Ascending aorta (tissue), 2 donors: ENCODE measurements at places on chromosomes 4 and X.
A peak's percentile ranks its signal among the peaks of the same experiment; 100 is the strongest.

- DNase-seq, result no peak
Observed at GRCh38 chrX:39137363-39137954, 336.2 kb downstream of the MID1IP1 start.

- no peak for DNase-seq
Observed at GRCh38 chr4:162274354-162274753, 110.6 kb upstream of the FSTL5 start.

- DNase-seq, result no peak
Observed at GRCh38 chrX:136202889-136203288, 48.3 kb downstream of the MAP7D3 start.

GRCh38 chrX:20361890-20362262 lies 95.2 kb upstream of the RPS6KA3 start:
- no peak for DNase-seq

GRCh38 chrX:97597954-97598353 lies 714.2 kb downstream of the RPA4 start:
- DNase-seq, result no peak

DNA sequence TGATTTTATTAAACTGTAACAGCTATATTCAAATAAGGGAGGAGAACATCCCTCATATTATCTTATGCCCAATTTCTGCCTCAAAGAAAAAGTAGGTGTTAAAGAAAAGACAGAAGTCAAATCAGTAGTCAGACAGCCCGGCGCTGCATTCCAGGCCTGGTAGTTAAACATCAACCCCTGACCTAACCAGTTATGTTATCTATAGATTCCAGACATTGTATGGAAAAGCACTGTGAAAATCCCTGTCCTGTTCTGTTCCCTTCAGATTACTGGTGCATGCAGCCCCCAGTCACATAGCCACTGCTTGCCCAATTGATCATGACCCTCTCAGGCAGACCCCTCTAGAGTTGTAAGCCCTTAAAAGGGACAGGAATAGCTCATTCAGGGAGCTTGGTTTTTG lies 269.9 kb upstream of the GALNT7 start:
- DNase-seq, result no peak

GRCh38 chr4:6953751-6954380 lies 44.2 kb downstream of the TBC1D14 start:
- no peak for DNase-seq

GRCh38 chr4:177895136-177895535 lies 452.9 kb upstream of the AGA start:
- DNase-seq, result no peak

DNA sequence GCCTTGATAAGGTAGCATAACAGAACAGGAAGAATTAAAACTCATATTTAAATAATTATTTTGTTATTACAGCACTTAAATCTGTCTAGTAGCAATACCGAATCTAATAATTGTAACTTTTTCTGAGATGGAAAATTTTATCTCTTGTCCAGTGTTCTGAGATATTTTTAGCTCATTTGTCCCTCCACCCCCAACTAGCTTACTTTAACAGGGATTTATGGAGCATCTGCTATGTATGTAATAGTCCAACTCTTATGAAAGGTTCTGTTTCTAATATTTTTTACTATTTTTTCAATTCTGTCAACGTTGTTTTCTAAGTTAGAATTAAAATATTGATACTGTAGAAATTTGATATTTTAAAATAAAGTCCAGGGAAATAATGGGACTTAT lies 38.2 kb upstream of the NUDT6 start:
- no peak for DNase-seq

DNA sequence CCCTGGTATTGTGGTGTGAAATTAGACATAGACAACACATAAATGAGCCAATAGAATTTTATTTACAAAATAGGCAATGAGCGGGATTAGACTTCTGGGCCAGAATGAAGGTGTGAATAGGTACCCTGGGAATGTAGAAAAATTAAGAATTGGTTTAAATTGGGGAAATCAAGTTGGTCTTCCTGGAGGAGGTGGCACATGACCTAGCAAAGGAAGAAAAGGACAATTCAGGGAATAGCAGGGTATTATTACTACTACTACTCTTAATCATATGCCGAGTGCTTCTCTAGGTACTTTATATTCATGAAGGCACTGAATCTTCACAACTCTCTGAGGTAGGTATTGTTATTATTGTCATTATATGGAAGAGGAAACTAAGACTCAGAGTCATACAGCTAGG lies 202.1 kb downstream of the LHFPL1 start:
- DNase-seq, result no peak

DNA sequence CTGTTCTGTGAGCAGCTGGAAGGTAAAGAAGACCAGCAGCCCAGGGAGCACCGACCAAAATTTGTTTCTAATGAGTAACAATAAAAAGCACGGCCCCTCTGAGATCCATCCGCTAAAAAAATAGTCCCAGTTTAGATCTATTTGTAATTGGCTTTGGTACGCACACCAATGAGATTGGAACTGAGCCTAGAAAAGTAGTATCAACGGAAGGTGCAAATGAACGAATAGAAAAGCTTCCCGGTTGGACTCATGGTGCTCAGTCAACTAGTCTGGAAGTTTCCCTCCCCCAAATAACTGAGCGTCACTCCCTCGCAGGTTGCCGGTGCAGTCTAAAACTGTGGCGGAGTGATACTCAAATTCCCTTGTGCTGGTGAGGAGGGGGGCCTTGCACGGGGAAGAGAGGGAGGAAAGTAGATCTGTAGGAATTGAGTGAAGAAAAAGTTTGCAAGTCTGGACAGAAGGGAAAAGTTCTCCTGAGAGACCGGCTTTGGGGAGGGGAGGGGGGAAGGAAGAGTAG lies at the start of gene COL4A5:
TSS of gene COL4A5 (plus strand) at position 413 of the 517 bp plus-strand sequence. CDS start 288 bp downstream, outside the sequence.
- DNase-seq, result peak; percentile 63

GRCh38 chr4:7812231-7812857 lies 127.3 kb downstream of the AFAP1 start:
- no peak for DNase-seq

DNA sequence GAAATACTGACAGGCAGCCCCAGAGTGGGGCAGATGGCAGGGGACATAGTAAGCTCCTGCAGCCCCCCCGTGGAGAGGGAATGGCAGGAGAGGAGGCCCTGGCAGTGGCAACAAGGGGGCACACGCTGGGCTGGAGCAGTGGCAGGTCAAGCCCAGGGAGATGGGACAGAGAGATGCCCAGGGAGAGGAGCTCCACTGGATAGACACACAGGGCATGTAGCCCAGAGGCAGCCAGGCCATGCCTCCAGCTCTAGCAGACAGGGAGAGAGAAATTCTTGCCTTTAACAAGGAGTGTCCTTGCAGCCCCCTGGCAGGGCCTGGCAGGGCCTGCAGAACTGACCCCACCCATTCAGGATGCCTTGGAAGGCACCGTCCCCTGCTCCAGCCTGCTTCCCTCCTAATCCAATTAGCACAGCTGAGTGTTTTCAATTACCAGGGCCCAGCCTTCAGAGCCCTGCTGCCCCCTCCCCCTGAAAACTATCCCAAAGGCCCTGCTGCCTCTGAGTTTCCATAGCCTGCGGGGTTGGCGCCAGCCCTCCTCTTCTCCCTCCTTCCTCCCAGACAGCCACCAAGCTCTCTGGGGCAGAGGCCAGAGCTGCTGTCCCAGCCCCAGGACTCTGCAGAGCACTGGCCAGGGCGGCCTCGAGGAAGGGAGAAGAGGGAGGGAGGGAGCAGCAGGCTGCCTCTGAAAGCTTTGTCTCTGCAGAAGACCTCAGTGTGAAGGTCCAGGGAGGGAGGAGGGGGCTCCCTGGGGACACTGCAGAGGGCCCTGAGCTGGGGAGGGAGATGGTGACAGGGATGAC lies 12.5 kb downstream of the L1CAM start:
- no peak for DNase-seq

- no peak for DNase-seq
Observed at GRCh38 chr4:159077702-159078495, 25.0 kb upstream of the RAPGEF2 start.

DNA sequence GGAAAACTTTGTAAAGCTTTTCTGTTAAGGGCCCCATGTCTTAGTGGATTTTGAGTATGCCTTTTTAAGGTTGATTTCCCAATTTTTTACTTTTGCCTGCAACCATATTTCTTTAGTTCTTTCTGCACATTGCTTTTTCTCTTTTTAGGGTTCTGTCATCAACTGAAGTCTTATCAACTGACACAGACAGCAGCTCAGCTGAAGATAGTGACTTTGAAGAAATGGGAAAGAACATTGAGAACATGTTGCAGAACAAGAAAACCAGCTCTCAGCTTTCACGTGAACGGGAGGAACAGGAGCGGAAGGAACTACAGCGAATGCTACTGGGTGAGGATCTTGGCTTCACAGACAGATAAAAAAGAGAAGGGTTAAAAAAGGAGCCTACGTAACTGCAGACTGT lies 27.8 kb downstream of the TAF1 start:
- DNase-seq, result no peak

- no peak for DNase-seq
Observed at GRCh38 chrX:32483534-32484136, 727.7 kb downstream of the DMD start.

GRCh38 chr4:1579901-1580691 lies 104.0 kb downstream of the FAM53A start:
- peak; percentile 95 for DNase-seq

GRCh38 chrX:41596596-41596995 lies 92.2 kb upstream of the GPR34 start:
- DNase-seq, result no peak

- DNase-seq, result peak; percentile 52
Observed at GRCh38 chrX:68719181-68719903, 71.9 kb downstream of the STARD8 start.

DNA sequence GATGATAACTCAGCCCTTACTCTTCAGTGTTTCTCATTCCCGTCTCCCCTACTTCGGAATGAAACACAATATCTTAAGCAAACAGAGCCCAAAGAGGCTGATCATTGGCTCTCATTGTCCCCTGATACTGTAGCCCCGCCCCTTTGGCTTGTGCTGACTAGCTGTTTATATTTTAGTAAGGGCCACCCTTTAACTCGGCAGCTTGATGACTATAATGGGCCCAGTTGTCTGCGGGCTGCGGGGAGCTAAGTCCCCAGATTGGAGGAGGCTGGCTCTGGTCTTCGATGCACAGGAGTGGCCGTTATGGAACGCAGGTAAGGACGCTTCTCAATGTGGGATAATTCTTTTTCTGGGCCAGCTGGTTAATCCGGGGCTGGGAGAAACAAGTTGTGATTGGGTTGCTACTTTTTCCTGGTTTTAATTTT lies at the start of gene TRIM2:
TSS of gene TRIM2 (plus strand) at position 197 of the 425 bp plus-strand sequence. CDS start at position 285, 88 bp downstream.
- DNase-seq, result no peak

DNA sequence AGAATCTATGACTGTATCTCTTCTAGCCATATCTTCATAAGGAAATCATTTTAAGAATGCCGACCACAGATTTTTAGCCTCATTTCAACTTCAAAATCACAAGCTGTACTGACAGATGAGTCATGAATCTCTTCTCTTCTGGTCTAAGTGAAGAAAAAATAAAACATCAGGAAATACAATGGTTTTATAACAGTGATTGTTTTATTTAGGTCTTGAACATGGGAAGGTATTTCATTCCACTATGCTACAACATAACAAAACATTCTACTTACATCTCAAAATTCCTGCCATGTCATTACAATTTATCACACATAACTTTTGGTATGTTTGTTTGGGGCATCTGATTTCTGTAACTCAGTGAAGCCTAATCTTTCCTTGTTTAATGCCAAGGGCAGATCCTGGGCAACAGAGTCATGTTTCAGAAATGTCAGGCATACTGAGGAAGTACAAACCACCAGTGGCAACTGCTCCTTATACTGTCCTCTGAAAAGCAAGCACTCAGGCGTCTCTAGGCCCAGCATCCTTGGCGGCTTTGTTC lies 325.0 kb downstream of the PDHA2 start:
- no peak for DNase-seq

- no peak for DNase-seq
Observed at GRCh38 chr4:77040270-77040669, 35.5 kb downstream of the CCNI start.

DNA sequence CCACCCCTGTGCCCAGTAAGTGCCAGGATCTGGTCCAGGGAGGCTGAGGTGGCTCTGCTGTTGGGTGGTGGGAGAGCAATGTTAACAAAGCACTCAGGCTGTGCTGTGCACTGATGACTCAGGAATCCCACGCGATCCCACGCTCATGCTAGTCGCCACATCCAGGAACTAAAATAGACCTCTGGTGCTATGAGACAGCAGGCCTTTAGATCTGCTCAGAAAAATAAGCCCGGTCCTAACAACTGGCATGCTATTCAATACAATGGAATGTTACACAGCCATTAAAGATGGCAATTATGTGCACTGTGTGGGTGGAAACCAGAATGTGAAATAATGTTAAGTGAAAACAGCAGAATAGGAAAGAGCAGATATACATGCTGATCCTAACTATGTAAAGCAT lies 26.0 kb downstream of the ARL13A start:
- no peak for DNase-seq

DNA sequence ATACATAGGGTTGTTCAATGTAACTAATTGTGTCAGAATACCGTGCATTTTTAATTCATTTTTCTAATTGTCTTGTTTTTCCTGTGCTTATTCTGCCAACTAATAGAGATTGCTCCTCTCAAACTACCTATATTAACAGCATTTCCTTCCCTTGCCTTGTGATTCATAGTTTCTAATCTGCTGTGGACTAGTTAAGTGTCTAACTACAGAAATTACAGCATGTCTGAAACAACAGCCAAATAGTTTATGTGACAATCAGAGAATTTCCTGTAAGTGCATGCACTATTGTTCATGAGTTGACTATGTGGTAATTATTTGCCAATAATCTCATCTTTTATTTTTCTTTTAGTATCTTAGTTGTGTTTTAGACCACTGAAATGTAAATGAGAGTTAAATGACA lies 4.1 kb upstream of the SEC24B start:
- no peak for DNase-seq

DNA sequence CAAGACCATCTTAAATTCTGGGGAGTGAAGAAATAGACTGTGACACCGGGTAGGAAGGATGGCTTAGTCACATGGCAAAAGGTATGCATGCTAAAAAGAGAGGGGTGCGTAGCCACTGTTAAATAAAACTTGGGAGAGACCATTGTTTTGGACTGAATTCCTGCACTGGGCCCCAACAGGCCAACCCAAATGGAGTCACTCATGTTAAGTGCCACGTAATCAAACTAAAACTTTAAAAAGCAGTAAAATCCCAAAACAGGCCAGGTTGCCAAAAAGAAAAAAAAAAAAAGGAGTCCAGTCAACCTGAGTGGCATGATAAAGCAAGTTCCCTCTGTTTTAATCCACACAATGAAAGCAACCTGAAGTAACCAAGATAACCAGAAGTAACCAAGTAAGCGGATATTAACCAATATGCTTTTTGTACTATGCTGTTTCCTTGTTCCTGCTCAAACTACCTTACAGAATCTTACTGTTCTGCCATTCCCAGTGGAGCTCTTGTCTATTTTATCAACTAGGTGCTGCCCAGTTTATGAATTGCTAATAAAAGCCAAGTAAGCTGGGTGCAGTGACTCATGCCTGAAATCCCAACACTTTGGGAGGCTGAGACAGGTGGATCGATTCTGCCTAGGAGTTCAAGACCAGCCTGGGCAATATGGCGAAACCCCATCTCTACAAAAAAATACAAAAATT lies 124.6 kb upstream of the ENPP6 start:
- DNase-seq, result no peak
